ENCODE measurements at places on chromosomes 4 and X.

GRCh38 chr4:2497324-2497723, 28.4 kb downstream of the RNF4 start:
- DNase-seq: no peak

- no peak for DNase-seq
Measured at GRCh38 chr4:63214076-63214475, 1195.2 kb downstream of the TECRL start.

DNA sequence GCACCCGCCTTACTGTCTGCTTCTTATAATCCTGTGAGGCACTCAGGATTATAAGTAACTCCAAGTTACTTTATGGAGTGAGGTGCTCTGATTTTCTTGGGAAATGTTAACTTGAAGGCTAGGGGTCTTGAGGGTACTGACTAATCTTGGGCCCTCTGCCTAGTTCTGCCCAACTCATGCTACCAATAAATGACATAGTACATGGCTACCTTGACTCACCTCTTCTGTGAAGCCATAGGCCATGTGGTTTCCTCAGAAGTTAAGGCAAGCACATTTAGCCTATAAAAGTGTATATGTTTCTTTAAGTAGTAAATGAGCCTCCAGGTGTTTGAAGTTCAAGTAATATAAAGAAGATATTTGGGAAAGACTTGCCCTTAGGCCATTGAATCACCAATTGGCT, 99.8 kb upstream of the CASK start:
- no peak for DNase-seq

DNA sequence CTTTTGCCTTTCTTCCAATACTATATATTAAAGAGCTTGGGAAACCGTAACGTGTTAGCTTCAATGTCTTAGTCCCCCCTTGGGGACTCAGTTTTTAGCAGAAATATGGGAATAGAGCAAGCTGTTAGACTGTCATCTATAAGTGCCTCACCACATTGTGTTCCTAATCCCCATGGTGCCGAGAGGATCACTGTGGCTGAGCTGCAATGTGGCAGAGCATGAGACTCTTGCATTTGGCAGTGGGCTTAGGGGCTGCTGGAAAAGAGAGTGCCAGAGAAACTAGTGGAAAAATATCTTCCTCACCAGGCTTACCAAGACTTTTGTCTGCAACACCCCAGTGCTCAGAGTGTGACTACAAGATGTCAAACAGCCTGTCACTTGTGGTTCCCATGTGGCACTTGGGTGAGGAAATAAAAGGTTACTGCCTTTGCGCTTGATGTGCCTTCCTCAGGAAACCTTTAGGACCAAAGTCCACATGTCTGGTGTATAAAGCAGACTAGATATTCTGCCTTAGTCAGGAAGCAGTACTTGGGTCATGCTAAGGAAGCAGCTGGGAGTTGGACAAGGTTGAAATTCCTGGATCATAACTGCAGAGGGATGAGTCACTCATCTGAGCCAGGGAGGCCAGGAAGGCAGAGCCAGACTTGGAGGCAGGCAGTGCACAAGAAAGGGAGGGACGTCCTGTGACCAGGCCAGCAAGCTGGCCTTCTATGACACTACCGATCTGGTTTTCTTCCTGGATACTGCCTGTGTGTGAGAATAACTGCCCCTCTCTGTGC, 9.7 kb upstream of the MAGEA4 start:
- no peak for DNase-seq

- no peak for DNase-seq
Measured at GRCh38 chr4:140103676-140104075, 50.3 kb downstream of the MAML3 start.

Measured in HuH-7.5 (cell line).